Breast epithelium (tissue), 4 donors: ENCODE measurements at places on chromosomes 13 and 19. TPM values are rescaled to one million over a fixed set of nuclear protein-coding genes. Genes with fewer than 3 reads are reported as not detected.

SLAIN1 gene
- 15.1 TPM for total RNA-seq

CD177 gene
- 0.32 TPM for total RNA-seq

DHX34 gene
- 6.2 TPM for total RNA-seq

PLPPR3 gene
- 6.9 TPM for total RNA-seq

MKNK2 gene
- 94.7 TPM for total RNA-seq

CLDND2 gene
- total RNA-seq, result not detected

FRY gene
- 52.8 TPM for total RNA-seq

RAB11B gene
- 57.7 TPM for total RNA-seq

PRR12 gene
- total RNA-seq, result 6.2 TPM

VAV1 gene
- 8.5 TPM for total RNA-seq

GNG7 gene
- total RNA-seq, result 7.8 TPM

CDX2 gene
- 0.33 TPM for total RNA-seq

ARL11 gene
- total RNA-seq, result 0.98 TPM

FUT2 gene
- total RNA-seq, result 5.9 TPM

POU4F1 gene
- total RNA-seq, result not detected

ACP7 gene
- not detected for total RNA-seq

ZNF540 gene
- total RNA-seq, result 6.6 TPM

BRD4 gene
- 37.5 TPM for total RNA-seq

DAND5 gene
- total RNA-seq, result not detected

GPR183 gene
- 10.2 TPM for total RNA-seq

CEACAM7 gene
- not detected for total RNA-seq

ADM5 gene
- total RNA-seq, result 1.3 TPM

ZNF345 gene
- total RNA-seq, result 10.2 TPM

FAM216B gene
- not detected for total RNA-seq

TBXA2R gene
- total RNA-seq, result 0.33 TPM

EXOC3L2 gene
- total RNA-seq, result 0.64 TPM

CHERP gene
- 8.0 TPM for total RNA-seq

TPM4 gene
- total RNA-seq, result 257 TPM

SBK2 gene
- total RNA-seq, result not detected

ZDHHC20 gene
- total RNA-seq, result 50.9 TPM

IGFLR1 gene
- total RNA-seq, result 14.1 TPM

ZNF865 gene
- total RNA-seq, result 3.2 TPM
